DND-41 (cell line): ENCODE measurements at places on chromosomes 12 and 14.

- H3K27me3 ChIP-seq, result no peaks in the 10 kb centered on the region
- no peak overlapping the region for H3K4me3 ChIP-seq
- H3K4me1 ChIP-seq, result no peaks in the 10 kb centered on the region
- no peak for DNase-seq
- H3K27ac ChIP-seq, result no peak overlapping the region
- no peaks in the 10 kb centered on the region; the same call in 1 of the 2 replicates for H3K36me3 ChIP-seq
Observed at GRCh38 chr14:97010491-97011160, 213.4 kb downstream of the VRK1 start.

DNA sequence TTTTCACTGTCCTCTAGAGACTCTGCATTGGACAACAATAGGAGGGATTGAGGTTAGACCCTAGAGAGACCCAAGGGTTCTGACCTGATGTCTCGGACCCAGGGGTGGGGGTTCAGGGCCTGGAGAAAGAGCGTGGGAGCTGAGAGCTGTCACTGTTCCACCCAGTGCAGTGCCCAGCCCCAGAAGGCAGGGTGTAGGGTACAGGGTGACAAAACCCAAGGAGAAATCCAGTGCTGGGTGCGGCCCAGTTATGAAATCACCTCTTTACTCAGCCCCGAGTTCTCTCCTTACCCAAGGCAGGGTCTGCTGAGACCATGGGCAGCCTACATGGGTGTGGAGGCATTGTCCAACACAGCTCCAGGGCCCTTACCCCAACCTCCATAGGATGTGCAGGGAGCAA lies 2.6 kb downstream of the AQP2 start:
- no peaks in the 10 kb centered on the region for H3K36me3 ChIP-seq
- no peak for DNase-seq
- no peak overlapping the region for H3K4me3 ChIP-seq
- no peaks in the 10 kb centered on the region for H3K27me3 ChIP-seq
- no peak overlapping the region for H3K27ac ChIP-seq
- no peaks in the 10 kb centered on the region for H3K4me1 ChIP-seq

- H3K4me1 ChIP-seq, result no peaks in the 10 kb centered on the region
- no peak overlapping the region for H3K4me3 ChIP-seq
- no peak overlapping the region for H3K27ac ChIP-seq
- H3K36me3 ChIP-seq, result peaks cover 25% of the 10 kb centered on the region
- H3K27me3 ChIP-seq, result no peaks in the 10 kb centered on the region
- DNase-seq, result no peak
Observed at GRCh38 chr14:92990456-92991430, 67.8 kb downstream of the CHGA start.

GRCh38 chr14:48970943-48971342 lies 615.2 kb downstream of the RPS29 start:
- H3K27ac ChIP-seq, result no peak overlapping the region
- no peaks in the 10 kb centered on the region for H3K27me3 ChIP-seq
- H3K4me1 ChIP-seq, result peaks cover 11% of the 10 kb centered on the region
- H3K36me3 ChIP-seq, result no peaks in the 10 kb centered on the region

- no peak overlapping the region for H3K27ac ChIP-seq
- no peaks in the 10 kb centered on the region for H3K4me1 ChIP-seq
- no peaks in the 10 kb centered on the region for H3K36me3 ChIP-seq
- no peak overlapping the region for H3K4me3 ChIP-seq
- DNase-seq, result no peak
Observed at GRCh38 chr14:54497224-54497623, 8.4 kb upstream of the GMFB start.

GRCh38 chr12:94674835-94675234 lies 24.5 kb upstream of the TMCC3 start:
- H3K4me3 ChIP-seq, result no peak overlapping the region
- H3K4me1 ChIP-seq, result no peaks in the 10 kb centered on the region
- H3K36me3 ChIP-seq, result no peaks in the 10 kb centered on the region
- peaks cover 10% of the 10 kb centered on the region for H3K27me3 ChIP-seq

- no peaks in the 10 kb centered on the region for H3K4me1 ChIP-seq
- DNase-seq, result no peak
- no peaks in the 10 kb centered on the region for H3K27me3 ChIP-seq
- no peak overlapping the region for H3K4me3 ChIP-seq
Observed at GRCh38 chr12:92275443-92276154, 130.0 kb upstream of the BTG1 start.

GRCh38 chr12:47807338-47807737 lies 12.4 kb downstream of the HDAC7 start:
- no peaks in the 10 kb centered on the region for H3K36me3 ChIP-seq
- peak overlapping the region; percentile 58; the same call in 1 of the 2 replicates for H3K27ac ChIP-seq
- H3K27me3 ChIP-seq, result no peaks in the 10 kb centered on the region
- DNase-seq, result no peak
- H3K4me1 ChIP-seq, result peaks cover 49% of the 10 kb centered on the region
- H3K4me3 ChIP-seq, result no peak overlapping the region

- H3K27ac ChIP-seq, result no peak overlapping the region
- H3K4me1 ChIP-seq, result no peaks in the 10 kb centered on the region
- no peak overlapping the region for H3K4me3 ChIP-seq
Observed at GRCh38 chr14:69828879-69829278, 31.8 kb upstream of the SLC10A1 start.

- no peaks in the 10 kb centered on the region for H3K36me3 ChIP-seq
- H3K4me1 ChIP-seq, result no peaks in the 10 kb centered on the region
- no peak within 1 kb of the TSS for H3K4me3 ChIP-seq
- DNase-seq, result no peak
- H3K27me3 ChIP-seq, result peaks cover 16% of the 10 kb centered on the region
- no peak within 1 kb of the TSS for H3K27ac ChIP-seq
Observed at GRCh38 chr12:8513256-8513655, at the start of gene CLEC4D. TSS of gene CLEC4D (plus strand) at chr12:8513503. CDS start at chr12:8513733, 230 bp downstream.

DNA sequence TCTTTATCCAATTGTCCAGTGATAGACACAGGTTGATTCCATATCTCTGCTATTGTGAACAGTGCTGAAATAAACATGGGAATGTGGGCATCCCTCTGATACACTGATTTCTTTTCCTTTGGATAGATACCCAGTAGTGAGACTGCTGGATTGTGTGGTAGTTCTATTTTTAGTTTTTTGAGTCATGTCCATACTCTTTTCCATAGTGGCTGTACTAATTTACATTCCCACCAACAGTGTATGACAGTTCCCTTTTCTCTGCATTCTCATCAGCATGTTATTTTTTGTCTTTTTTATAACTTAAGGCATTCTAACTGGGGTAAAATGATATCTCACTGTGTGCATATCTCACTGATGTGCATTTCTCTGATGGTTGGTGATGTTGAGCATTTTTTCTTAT lies 24.8 kb upstream of the VASH1 start:
- no peaks in the 10 kb centered on the region for H3K27me3 ChIP-seq
- no peak for DNase-seq
- no peak overlapping the region for H3K27ac ChIP-seq
- H3K36me3 ChIP-seq, result no peaks in the 10 kb centered on the region
- no peak overlapping the region for H3K4me3 ChIP-seq
- no peaks in the 10 kb centered on the region for H3K4me1 ChIP-seq

- no peak overlapping the region for H3K27ac ChIP-seq
- H3K27me3 ChIP-seq, result no peaks in the 10 kb centered on the region
- no peak overlapping the region for H3K4me3 ChIP-seq
- H3K4me1 ChIP-seq, result no peaks in the 10 kb centered on the region
- no peak for DNase-seq
- peaks cover 14% of the 10 kb centered on the region; the same call in 1 of the 2 replicates for H3K36me3 ChIP-seq
Observed at GRCh38 chr12:116104167-116104767, 173.2 kb downstream of the MED13L start.

- no peaks in the 10 kb centered on the region for H3K27me3 ChIP-seq
- no peak overlapping the region for H3K4me3 ChIP-seq
- DNase-seq, result no peak
- H3K4me1 ChIP-seq, result no peaks in the 10 kb centered on the region
- H3K36me3 ChIP-seq, result peaks cover 3% of the 10 kb centered on the region; the same call in 1 of the 2 replicates
Observed at GRCh38 chr12:122850048-122850445, 14.8 kb downstream of the HIP1R start.

DNA sequence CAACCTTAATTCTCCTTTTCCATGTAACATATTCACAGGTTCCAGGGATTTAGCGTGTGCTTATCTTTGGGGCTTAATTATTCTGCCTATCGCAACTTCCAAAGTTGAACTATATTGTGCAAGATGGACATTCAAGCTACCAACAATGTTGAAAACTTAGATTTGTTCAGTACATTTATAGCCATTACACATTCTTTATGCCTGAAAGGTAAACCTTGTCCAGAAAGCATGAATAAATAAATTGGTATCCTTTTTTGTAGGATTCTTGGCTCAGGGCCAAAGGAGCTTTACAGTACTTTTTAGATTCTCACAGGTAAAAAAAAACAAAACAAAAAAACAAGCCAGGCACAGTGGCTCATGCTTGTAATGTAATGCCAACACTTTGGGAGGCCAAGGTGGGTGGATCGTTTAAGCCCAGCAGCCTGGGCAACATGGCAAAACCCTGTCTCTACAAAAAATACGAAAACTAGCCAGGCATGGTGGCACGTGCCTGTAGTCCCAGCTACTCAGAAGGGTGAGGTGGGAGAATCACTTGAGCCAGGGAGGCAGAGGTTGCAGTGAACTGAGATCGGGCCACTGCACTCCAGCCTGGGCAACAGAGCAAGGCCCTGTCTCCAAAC lies 3.3 kb downstream of the C12orf56 start:
- H3K4me3 ChIP-seq, result no peak overlapping the region
- no peaks in the 10 kb centered on the region for H3K27me3 ChIP-seq
- H3K4me1 ChIP-seq, result peaks cover 24% of the 10 kb centered on the region
- no peak for DNase-seq
- H3K27ac ChIP-seq, result no peak overlapping the region

DNA sequence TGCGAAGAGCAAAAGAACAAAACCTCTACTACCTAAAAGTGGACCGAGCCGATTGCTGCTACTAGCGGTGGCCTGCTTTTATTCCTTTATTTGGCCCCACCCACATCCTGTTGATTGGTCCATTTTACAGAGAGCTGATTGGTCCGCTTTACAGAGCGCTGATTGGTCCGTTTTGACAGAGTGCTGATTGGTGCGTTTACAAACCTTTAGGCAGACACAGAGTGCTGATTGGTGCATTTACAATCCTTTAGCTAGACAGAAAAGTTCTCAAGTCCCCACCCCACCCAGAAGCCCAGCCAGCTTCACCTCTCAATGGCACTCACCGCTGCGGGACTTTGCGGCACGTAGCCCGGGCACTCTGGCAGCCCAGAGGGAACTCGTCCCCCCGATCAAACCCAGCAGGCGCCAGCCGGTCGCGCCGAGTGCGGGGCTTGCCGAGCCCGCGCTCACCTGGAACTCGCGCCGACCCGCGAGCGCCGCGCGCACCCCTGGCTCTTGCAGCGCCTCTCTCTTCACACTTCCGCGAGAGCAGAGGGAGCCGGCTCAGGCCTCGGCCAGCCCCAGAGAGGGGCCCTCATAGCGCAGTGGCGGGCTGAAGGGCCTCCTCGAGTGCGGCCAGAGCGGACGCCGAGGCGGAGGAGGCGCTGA lies 8.7 kb upstream of the FGD4 start:
- H3K36me3 ChIP-seq, result no peaks in the 10 kb centered on the region
- H3K27me3 ChIP-seq, result no peaks in the 10 kb centered on the region
- no peaks in the 10 kb centered on the region for H3K4me1 ChIP-seq
- no peak overlapping the region for H3K4me3 ChIP-seq

GRCh38 chr12:91142221-91142631 lies 30.9 kb upstream of the LUM start:
- no peak for DNase-seq
- no peaks in the 10 kb centered on the region for H3K4me1 ChIP-seq
- no peaks in the 10 kb centered on the region for H3K36me3 ChIP-seq
- no peak overlapping the region for H3K27ac ChIP-seq
- no peaks in the 10 kb centered on the region for H3K27me3 ChIP-seq

DNA sequence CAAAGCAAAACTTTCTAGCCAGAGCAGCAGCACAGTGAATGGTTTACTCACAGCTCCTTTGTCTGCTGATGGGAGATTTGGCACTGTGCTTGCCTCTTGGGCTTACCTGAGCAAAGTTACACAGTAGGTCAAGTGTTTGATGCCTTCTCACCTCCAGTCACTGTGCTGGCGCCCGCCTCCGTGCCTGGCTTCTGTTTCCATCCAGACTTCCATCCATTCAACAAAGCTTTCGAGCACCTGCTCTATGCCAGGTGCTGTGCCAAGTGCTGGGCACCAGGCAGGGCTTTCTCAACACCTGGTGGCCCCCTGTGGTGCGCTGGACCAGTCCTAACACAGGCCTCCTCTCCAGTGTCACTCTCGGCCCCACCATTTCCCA lies 199.2 kb upstream of the EEA1 start:
- no peaks in the 10 kb centered on the region for H3K36me3 ChIP-seq
- H3K4me1 ChIP-seq, result no peaks in the 10 kb centered on the region
- H3K4me3 ChIP-seq, result no peak overlapping the region

- no peaks in the 10 kb centered on the region for H3K4me1 ChIP-seq
- no peaks in the 10 kb centered on the region for H3K27me3 ChIP-seq
- DNase-seq, result no peak
Observed at GRCh38 chr12:132583411-132583710, 27.0 kb downstream of the LRCOL1 start.

DNA sequence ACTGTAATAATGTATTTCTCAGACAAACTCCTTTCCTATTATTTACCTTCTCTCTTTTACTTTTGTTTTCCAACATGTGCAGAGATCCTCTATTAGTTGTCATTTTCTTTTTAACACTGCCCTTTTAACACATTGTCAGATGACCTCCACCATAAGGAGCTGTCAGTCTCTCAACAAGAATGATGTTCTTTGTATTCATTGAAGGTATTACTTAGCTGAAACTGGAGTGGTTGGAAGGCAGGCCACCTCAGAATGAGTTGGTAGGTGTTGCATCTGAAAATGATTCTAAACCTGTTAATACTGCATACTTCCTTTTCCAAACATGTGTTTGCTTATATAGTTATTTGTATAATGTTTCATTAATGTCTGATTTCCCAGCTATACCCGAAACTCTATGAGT lies 16.9 kb downstream of the TMEM117 start:
- no peak overlapping the region for H3K27ac ChIP-seq
- no peaks in the 10 kb centered on the region for H3K4me1 ChIP-seq
- no peaks in the 10 kb centered on the region for H3K36me3 ChIP-seq
- H3K27me3 ChIP-seq, result no peaks in the 10 kb centered on the region
- no peak overlapping the region for H3K4me3 ChIP-seq

- no peaks in the 10 kb centered on the region for H3K27me3 ChIP-seq
- no peak overlapping the region for H3K27ac ChIP-seq
- DNase-seq, result no peak
- no peaks in the 10 kb centered on the region for H3K4me1 ChIP-seq
- no peaks in the 10 kb centered on the region for H3K36me3 ChIP-seq
- H3K4me3 ChIP-seq, result no peak overlapping the region
Observed at GRCh38 chr12:15428632-15429031, 106.3 kb downstream of the PTPRO start.

DNA sequence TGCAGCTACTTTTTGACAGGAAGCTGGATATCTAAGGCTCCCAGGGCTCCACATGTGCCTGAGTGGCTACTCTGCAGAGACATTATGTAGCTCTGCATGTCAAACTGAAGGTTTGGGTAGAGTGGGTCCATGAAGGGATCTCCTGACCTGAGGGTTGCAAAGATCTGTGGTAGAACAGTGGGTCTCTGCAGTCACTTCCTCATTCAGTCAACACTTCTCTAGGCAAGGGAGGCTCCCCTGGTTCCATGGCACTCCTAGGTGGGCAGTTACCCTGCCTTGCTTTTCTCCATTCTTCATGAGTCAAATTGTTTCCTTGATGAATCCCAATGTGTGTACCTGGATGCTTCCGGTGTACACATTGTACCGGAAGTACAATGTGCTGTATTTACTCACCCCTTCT lies 57.4 kb downstream of the CMAS start:
- H3K27ac ChIP-seq, result no peak overlapping the region
- H3K36me3 ChIP-seq, result no peaks in the 10 kb centered on the region
- no peaks in the 10 kb centered on the region for H3K4me1 ChIP-seq
- H3K4me3 ChIP-seq, result no peak overlapping the region
- H3K27me3 ChIP-seq, result no peaks in the 10 kb centered on the region

- no peaks in the 10 kb centered on the region for H3K27me3 ChIP-seq
- H3K27ac ChIP-seq, result no peak overlapping the region
- no peaks in the 10 kb centered on the region for H3K36me3 ChIP-seq
- H3K4me1 ChIP-seq, result no peaks in the 10 kb centered on the region
- DNase-seq, result no peak
- H3K4me3 ChIP-seq, result no peak overlapping the region
Observed at GRCh38 chr12:83818881-83819280, 1093.7 kb downstream of the SLC6A15 start.
